Natural killer cell (primary cell): ENCODE measurements at places on chromosomes 13 and 19. TPM values are rescaled to one million over a fixed set of nuclear protein-coding genes. Genes with fewer than 3 reads are reported as not detected.

DNA sequence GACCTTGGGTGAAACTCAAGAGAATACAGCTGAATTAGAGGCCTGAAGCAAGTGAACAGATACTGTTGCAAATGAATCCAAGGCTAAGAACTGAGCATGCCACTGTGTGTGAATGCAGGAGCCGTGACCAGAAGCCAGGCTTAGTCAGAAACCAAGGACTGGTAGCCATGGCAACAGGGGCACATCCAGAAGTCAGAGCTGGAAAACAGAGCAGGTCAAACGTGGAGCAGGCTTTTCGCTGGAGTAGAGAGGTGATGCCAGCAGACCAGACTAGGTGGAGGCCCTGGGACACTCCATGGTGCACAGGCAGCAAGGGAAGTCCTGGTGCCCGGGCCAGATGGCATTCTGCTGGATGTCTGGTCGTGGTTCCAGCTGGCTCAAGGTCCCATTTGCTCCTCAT lies 564.1 kb downstream of the PCDH9 start:
- DNase-seq = no peak

ZIC2 gene
- total RNA-seq = not detected

WDR87 gene
- total RNA-seq = not detected

- DNase-seq = no peak
These were observed 50.7 kb downstream of the ZNF723 start for GRCh38 chr19:22882797-22883196.

- DNase-seq = no peak
These were observed 66.6 kb downstream of the GADD45B start for GRCh38 chr19:2542341-2543069.

ZNF492 gene
- 0.54 TPM for total RNA-seq

- no peak for DNase-seq
These were observed 106.1 kb downstream of the IRS2 start for GRCh38 chr13:109680288-109680687.

DNA sequence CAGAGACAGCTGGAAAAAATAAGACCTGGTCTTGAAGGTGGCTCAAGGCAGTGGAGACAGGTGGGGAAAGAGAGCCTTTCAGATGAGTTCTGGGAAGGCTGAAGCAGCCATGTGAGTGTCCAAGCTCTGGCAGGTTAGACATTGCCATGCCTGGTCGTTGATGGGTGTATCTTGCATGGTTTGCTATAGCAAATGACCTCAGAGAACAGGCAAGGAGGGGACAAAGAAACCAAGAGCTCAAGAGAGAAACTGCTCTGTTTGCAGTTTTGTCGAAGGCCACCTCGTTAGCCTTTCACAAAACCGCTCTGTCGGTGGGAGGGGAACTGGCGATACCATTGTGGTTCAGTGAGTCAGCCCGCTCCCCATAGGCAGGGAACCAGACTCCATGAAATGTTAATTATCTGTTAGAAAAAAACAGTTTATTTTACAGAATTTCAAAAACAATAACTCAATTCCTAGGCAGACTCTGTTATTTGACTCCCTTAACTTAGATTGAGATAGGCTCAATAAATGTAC lies 82.8 kb upstream of the ARGLU1 start:
- no peak for DNase-seq

DNA sequence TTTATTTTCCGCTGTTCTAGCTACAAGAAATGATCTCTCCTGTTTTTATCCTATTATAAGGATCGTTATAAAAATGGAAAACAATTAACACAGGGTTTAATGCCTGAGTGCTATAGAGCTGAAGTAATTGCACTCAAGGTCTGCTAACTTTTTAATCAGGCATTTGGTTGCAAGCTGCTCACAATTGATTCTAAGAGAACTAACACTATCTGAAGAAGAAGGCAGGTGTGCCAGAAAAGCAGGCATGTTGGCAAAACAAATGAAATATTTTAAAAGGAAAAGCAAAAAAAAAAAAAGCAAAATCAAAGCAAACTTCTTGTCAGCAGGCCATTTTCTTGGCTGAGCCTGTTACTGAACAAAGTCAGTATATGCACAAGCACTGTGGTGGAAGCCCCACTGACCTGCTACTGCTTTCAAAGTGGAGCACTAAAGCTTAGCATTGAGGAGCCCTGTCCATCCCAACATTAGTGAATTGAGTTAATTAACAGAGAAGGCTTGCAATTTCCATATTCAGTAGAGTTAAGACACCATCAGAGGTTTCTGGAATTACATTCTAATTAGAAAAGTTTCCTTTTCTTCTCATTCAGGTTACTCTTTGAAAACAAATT lies 574.2 kb downstream of the PCDH9 start:
- no peak for DNase-seq

DNA sequence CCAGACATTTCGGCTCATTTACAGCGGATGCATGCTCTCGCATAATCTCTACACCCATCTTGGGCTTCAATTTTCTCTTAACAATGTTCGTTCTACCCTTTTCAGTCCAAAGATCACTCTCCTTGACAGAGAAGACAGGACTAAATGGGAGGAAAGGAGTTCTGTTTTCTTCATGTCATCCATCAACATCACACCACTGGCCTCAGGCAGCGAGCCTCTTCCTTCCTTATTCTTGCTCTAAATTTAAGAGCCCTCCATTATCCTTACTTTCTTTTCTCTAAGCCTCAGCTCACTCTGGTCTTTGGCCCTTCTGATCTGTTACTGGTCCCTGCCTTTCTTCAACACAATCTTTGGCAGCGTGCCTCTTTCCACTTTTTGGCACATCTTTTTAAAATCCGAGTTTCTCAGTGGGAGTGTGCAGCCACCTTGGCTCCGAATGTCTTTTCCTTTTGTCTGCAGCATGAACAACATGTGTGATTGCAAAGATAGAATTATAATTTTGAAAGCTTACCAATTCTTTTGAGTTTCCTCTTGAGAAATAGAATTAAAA lies 98.7 kb downstream of the FAM216B start:
- no peak for DNase-seq

TEX29 gene
- total RNA-seq = not detected

TPTE2 gene
- not detected for total RNA-seq

TEKTIP1 gene
- 5.9 TPM for total RNA-seq

LILRA2 gene
- 5.6 TPM for total RNA-seq

GRCh38 chr19:19661141-19661674 lies 2.3 kb downstream of the ATP13A1 start:
- no peak for DNase-seq

GTF2F2 gene
- 15.7 TPM for total RNA-seq

DNA sequence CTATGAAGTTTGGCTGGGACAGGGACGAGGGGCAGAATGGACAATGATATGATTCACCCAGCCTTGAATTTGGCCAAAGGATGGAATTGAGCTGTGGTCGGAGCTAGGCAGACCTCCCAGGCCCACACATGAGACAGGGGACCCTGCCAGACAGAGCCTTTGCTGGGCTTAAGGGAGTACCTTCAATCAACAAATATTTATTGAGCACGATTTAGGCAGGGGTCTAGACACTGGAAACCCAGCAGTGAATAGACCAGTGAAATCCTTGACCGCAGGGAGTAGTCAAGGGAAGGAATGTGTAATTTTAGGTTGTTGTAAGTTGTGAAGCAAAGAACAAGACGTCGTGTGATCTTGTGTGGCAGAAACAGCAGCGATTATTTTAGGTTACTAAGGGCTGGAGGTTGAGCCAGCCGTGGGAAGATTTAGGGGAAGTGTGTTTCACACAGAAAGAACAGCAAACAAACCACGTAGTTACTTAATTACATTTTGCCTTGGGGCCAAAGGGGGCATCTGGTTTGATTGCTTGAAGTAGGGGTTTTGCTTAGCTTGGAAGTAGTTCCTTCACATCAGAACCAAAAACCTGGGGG lies 16.9 kb upstream of the AP1M2 start:
- no peak for DNase-seq

ACER1 gene
- 0.35 TPM for total RNA-seq

IGSF23 gene
- not detected for total RNA-seq

DNA sequence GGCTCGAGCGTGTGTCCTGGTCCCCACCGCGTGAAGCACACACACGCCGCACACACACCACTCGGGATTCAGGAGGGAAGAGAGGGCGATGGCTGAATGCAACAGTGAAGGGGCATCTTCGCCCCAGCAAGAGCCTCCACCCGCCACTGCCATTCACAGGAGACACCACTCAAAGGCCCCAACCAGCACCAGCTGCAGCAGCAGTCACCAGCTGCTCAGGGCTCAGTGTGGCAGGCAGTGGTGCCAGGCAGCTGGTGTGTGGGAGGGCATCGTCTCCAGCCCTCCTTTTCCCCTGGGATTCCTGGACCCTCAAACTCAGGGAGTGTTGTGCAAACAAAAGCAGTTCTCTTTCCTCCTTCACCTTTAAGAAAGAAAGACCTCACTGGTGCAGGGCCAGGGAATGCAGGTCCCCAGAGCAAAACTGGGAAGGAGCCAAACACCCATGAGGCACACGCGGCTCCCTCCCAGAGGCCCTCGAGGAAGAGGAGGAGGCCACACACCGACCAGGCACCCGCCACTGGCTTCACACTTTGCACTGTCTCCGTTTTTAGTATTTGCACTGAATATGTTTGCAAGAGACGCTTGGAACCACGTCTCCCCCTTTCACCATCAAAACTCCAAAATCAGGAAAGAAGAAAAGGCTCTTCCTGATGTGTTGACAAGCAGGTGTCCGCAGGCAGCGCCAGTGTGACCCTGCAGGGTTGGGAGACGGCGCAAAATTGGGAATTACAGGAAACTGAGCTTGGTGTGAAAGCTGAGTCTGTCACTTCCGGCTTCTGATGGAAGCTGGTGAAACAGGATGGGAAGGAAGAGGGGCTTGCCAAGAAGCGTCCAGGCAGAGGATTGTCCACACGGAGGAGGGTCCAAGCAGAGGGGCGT lies 26.4 kb upstream of the F7 start:
- DNase-seq = no peak

- DNase-seq = no peak
These were observed at the start of gene LYPD4 for GRCh38 chr19:41844601-41845000. TSS of gene LYPD4 (minus strand) at chr19:41844683. CDS start at chr19:41839285, 5,398 bp downstream.

- no peak for DNase-seq
These were observed 6.4 kb upstream of the CLASRP start for GRCh38 chr19:45032421-45032820.

DNA sequence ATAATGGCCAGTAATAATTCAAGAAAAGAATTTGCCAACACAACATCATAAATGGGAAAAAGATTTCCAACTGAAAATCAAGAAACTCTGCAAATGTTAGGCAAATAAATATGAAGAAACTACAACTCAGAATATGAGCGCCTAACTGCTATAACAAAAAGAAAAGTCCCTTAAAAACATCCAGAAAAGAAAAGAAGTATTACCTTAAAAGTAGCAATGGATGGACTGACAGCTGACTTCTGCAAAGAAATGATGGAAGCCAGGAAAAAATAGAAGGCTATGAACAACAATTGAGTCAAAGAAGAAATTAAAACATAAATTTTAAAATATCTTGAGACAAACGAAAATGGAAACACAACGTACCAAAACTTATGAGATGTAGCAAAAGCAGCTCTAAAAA lies 482.3 kb upstream of the ZNF507 start:
- DNase-seq = no peak

FXYD3 gene
- total RNA-seq = not detected

- DNase-seq = no peak
These were observed 16.0 kb upstream of the CCL25 start for GRCh38 chr19:8036434-8037099.

KEAP1 gene
- total RNA-seq = 28.1 TPM

S1PR4 gene
- 60.4 TPM for total RNA-seq

SIGLEC12 gene
- not detected for total RNA-seq

- no peak for DNase-seq
These were observed 4.6 kb downstream of the LRRC4B start for GRCh38 chr19:50563597-50563996.

ZNF610 gene
- 0.68 TPM for total RNA-seq
